ENCODE measurements at places on chromosomes 3 and 15. TPM values are rescaled to one million over a fixed set of nuclear protein-coding genes. Genes with fewer than 3 reads are reported as not detected.

PROS1 gene
- 9.4 TPM for total RNA-seq

P3H2 gene
- total RNA-seq = 4.7 TPM

FAM174B gene
- total RNA-seq = 14.1 TPM

ZMYND10 gene
- total RNA-seq = 3.4 TPM

UBA5 gene
- 98.0 TPM for total RNA-seq

CHRM5 gene
- 0.63 TPM for total RNA-seq

GOLGA6A gene
- not detected for total RNA-seq

DZIP3 gene
- 53.5 TPM for total RNA-seq

CEP97 gene
- 73.6 TPM for total RNA-seq

ADAMTS17 gene
- total RNA-seq = 8.5 TPM

XCR1 gene
- not detected for total RNA-seq

STARD5 gene
- total RNA-seq = 12.8 TPM

LRRIQ4 gene
- 0.63 TPM for total RNA-seq

MYZAP gene
- 0.63 TPM for total RNA-seq

GHSR gene
- total RNA-seq = not detected

TMIE gene
- total RNA-seq = 4.1 TPM

CLDN16 gene
- total RNA-seq = 0.63 TPM

FSIP1 gene
- 13.8 TPM for total RNA-seq

BCHE gene
- total RNA-seq = 14.1 TPM

GOLGA6L9 gene
- total RNA-seq = 20.7 TPM

CLCN2 gene
- 15.0 TPM for total RNA-seq

COPG1 gene
- 135 TPM for total RNA-seq

KLF13 gene
- 48.5 TPM for total RNA-seq
